ENCODE measurements at places on chromosomes 4 and X. TPM values are rescaled to one million over a fixed set of nuclear protein-coding genes. Genes with fewer than 3 reads are reported as not detected.
A peak's percentile ranks its signal among the peaks of the same experiment; 100 is the strongest.

Gene FAM9C
- not detected for total RNA-seq

Gene SPANXB1
- total RNA-seq: not detected

Gene RPS3A
- 3,494 TPM for total RNA-seq

Gene AGTR2
- 0.39 TPM for total RNA-seq

- no peaks in the 10 kb centered on the region for H3K36me3 ChIP-seq
- DNase-seq: no peak
- no peaks in the 10 kb centered on the region for H3K4me1 ChIP-seq
- no peak overlapping the region for H3K4me3 ChIP-seq
- H3K27ac ChIP-seq: no peak overlapping the region
- H3K27me3 ChIP-seq: peaks cover 27% of the 10 kb centered on the region
Measured at GRCh38 chrX:115531818-115532403, 29.1 kb upstream of the PLS3 start.

DNA sequence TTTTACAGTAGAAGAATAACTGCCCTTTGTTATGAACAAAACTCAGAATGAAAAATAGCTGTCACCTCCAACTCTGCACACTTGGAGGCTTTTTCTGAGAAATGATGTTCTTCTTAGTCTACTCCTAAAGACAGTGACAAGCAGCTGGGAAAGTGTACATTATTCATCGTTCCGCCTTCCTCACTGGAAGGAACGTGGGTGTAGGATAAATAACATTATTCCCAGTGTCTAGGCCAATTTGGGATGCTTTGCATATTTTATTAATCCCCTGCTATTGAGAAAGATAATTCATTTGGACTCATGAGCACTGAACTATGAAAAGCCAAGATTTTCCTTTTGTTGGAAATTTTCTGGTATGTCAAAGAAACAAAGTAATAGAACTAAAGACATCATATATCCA lies 87.8 kb downstream of the VCX2 start:
- H3K36me3 ChIP-seq: no peaks in the 10 kb centered on the region
- DNase-seq: peak; percentile 39

- no peak overlapping the region for H3K4me3 ChIP-seq
- H3K27me3 ChIP-seq: no peaks in the 10 kb centered on the region
- no peak overlapping the region for H3K27ac ChIP-seq
- H3K36me3 ChIP-seq: no peaks in the 10 kb centered on the region
- peak; percentile 28 for DNase-seq
- no peaks in the 10 kb centered on the region for H3K4me1 ChIP-seq
Measured at GRCh38 chr4:32440391-32440790, 1720.2 kb downstream of the PCDH7 start.

DNA sequence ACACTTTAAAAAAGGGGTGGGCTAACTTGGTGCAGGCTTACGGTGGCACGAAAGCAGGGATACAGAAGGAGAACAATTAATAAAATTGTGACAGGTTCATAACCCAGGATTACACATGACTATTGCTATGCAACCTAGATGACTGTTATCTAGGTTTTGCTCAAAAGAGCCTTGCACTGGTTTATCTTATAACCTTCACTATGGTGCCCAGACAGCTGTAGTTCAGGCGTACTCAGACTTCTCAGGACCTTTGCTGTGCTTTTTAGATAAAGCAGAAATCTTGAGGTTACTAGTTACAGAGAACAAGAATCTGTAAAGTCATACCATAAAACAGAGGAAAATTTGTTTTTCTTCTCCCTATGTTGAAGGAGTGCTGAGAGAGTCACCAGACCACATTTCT lies 44.4 kb downstream of the UGT2A3 start:
- no peaks in the 10 kb centered on the region for H3K36me3 ChIP-seq

GRCh38 chrX:8591501-8591900 lies 126.9 kb downstream of the VCX3B start:
- no peaks in the 10 kb centered on the region for H3K27me3 ChIP-seq
- H3K27ac ChIP-seq: no peak overlapping the region
- DNase-seq: no peak
- H3K36me3 ChIP-seq: no peaks in the 10 kb centered on the region
- no peak overlapping the region for H3K4me3 ChIP-seq

GRCh38 chrX:87468941-87469340 lies 48.7 kb upstream of the KLHL4 start:
- H3K27me3 ChIP-seq: no peaks in the 10 kb centered on the region
- DNase-seq: no peak

- H3K27me3 ChIP-seq: peaks cover 56% of the 10 kb centered on the region
- no peaks in the 10 kb centered on the region for H3K36me3 ChIP-seq
- no peak overlapping the region for H3K27ac ChIP-seq
- H3K4me3 ChIP-seq: no peak overlapping the region
- no peak for DNase-seq
Measured at GRCh38 chrX:40539214-40540142, 41.3 kb upstream of the ATP6AP2 start.

- H3K27me3 ChIP-seq: no peaks in the 10 kb centered on the region
- H3K4me3 ChIP-seq: no peak overlapping the region
- peaks cover 7% of the 10 kb centered on the region for H3K36me3 ChIP-seq
- H3K4me1 ChIP-seq: no peaks in the 10 kb centered on the region
- DNase-seq: no peak
Measured at GRCh38 chr4:159312236-159312635, 209.4 kb downstream of the RAPGEF2 start.

DNA sequence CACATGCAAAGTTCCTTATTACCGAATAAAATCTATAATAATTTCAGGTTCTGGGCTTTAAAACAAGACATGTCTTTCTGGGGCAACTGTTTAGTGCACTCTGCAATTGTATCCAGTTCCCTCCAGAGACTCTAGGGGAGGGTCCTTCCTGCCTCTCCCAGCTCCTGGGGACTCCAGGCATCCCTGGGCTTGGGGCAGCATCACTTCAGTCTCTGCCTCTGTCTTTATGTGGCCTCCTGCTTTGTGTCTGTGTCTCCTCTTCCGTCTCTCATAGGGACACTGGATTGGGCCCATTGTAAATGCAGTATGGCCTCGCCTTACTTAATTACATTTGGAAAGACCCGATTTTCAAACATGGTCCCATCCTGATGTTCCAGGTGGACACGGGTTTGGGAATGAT lies 10.9 kb upstream of the ASMTL start:
- peaks cover 13% of the 10 kb centered on the region for H3K4me1 ChIP-seq
- peaks cover 23% of the 10 kb centered on the region for H3K27me3 ChIP-seq
- H3K36me3 ChIP-seq: no peaks in the 10 kb centered on the region
- DNase-seq: no peak

All from spinal cord (tissue), 10 donors.